Stimulated activated CD8-positive, alpha-beta memory T cell treated with anti-CD3 and anti-CD28 coated beads, Interleukin-2, amount 100 ng/mL, for 1 hour (primary cell): ENCODE measurements at places on chromosomes 3 and 15.

- no peak for DNase-seq
Observed at GRCh38 chr3:110773413-110773954, 298.1 kb upstream of the NECTIN3 start.

DNA sequence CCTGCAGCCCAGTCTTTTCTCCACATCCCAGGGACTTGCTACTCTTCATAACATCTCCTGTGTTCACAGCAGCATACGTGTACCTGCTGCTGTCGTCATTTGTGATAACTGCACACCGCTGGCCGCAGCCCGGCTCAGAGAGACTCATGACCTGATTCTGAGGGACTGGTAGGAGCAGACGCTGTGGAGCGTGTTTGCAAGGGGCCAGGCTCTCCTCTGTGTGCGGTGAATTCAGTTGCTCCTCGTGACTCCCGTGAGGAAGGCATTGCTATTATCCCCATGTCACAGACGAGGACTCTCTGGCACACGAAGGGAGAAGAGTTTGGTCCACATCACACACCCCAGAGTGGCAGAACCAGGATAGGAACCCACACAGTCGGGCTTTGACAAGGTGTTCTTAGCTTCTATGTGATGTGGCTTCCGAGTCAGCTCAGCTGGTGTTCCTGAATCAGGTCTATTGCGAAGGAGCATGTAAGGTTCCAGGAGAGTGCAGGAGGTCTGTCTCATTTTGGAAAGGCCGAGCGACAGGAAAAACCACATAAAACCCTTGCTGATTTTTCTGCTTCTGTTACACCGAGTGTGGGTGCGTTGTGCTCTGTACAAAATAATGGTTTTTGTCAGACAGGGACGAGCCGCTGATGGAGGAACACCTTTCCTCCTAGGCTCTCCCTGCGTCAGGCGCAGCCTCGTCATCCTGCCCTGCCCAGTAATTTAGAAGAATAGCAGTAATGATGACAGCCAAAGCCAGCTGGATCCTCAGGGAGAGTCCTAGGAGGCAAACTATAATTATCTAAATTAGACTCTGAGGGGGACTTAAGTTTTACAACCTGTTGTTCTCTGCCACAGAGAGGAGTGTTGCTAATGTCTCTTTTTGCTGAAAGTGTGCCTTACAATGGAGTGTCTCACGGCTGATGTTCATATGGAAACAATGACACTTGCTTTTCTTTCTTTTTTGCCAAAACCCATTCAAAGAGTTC is 157.5 kb upstream of the RGMA start:
- DNase-seq: no peak

GRCh38 chr15:47157827-47158226 is 559.5 kb upstream of the SEMA6D start:
- no peak for DNase-seq

DNA sequence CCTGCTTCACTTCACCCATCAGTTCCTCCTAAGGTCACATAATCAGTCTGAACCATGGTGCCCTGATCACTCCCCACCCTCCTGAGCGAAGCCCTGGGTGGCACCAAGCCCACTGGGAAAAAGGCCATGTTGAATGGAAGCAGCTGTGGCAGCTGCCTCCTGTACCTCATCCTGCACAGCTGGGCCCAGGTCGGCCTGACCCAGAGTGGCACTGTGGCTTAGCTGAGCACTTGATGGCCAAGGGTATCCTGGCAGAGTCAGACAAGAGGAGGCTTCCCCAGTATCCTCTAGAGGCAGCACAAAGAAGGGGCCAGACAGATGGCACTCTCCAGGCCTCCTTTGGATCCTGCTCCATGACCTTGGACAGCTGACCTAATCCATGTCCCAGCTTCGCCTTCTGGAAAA is 68.4 kb downstream of the TLE3 start:
- DNase-seq: no peak

- no peak for DNase-seq
Observed at GRCh38 chr3:31571325-31571724, 38.6 kb downstream of the STT3B start.

DNA sequence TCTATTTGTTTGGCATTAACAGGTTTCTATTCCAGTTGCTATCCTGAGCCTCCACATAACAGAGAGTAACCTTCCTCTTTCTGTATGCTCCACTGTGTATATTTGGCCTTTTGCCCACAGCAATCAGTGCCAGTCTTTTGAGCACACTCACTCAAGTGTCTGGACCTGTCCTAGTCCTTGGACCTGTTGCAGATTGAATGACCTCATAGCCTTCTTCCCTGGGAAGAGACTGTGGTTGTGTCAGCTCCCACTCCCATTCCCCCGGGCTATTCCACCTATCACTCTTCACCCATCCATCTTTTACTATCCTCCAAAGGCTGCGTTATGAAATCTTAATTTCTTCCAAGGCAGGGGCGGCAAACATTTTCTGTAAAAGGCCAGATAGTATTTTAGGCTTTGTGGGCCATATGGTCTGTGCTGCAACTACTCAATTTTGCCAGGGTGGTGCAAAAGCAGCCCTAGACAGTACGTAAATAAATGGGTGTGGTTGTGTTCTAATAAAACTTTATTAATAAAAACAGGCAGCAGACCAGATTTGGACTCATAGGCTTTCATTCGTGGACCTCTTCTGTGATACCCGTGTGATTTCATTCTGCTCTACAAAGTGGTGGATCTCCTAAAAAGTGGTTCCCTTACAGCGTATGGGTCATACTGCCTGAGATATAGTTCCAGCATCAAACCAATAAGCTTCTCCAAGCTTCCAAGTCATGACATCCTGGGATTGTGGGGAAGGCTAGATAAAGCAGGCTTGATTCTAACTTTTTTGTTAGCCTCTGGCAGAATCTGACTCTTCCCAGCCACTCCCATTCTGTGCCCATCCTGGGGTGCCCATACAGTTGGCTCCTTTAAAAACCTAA is 57.4 kb downstream of the CDAN1 start:
- DNase-seq: no peak

- DNase-seq: no peak
Observed at GRCh38 chr3:111285184-111285538, 213.5 kb downstream of the NECTIN3 start.

DNA sequence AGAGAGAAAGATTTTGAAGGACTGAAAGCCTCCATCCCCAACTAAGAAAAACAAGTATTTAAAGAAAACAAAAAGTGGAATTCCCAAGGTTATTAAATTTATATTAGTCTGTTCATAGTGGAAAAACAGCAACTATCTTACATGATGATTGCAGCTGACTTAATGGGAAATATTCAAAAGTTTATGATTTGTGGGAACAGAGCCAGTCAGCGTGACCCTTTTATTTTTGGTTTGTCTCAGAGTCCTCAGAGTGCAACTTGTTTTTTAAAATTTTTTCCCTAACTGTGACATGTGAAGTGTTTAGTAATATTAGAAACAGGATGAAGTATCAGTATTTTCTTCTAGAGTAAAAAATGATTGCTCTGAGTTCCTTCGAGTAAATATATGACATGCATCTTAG is 441.9 kb upstream of the MCTP2 start:
- no peak for DNase-seq

GRCh38 chr3:30319713-30320112 is 286.7 kb upstream of the TGFBR2 start:
- peak; percentile 15 for DNase-seq

DNA sequence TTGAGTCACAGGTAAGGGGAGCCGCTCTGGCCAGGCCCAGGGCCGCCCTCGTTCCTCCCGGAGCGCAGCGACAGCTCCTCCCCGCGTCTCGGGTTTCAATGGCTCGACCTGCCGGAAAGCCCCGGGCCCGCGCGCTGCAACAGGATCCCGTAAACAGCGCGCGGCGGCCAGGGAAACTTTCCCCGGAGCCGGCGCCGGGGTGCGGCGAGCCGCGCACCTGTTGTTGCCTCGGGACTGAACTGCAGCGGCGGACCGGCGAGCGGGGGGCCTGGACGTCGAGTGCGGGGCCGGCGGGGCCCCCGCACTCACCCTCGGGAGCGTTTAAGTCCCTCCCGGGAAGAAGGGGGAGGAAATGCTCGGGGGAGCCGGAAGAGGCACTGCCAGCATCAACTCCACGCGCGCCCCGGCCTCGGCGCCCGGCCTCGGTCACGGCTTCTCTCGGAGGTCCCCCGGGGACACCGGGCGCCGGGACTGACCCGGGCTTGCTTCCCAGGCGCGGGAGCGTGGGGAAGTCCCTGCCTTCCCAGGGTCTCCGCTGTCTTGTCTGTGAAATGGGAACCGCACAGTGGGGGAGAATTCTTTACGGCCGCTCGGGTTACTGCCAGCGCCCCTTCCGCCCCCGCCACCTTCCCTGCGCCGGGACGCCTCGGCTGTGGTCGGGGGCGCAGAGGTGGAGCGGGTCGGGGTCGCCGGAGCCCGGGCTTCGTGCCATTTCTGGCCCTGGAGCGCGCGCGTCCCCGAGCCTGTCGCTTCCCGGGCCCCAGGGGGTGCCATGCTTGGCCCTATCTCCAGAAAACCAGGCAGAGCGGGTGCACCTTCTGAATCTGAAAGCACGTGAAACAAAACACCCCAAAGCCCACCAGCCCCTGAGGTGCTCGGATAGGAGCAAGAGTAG is 7.5 kb upstream of the PGPEP1L start:
- no peak for DNase-seq

DNA sequence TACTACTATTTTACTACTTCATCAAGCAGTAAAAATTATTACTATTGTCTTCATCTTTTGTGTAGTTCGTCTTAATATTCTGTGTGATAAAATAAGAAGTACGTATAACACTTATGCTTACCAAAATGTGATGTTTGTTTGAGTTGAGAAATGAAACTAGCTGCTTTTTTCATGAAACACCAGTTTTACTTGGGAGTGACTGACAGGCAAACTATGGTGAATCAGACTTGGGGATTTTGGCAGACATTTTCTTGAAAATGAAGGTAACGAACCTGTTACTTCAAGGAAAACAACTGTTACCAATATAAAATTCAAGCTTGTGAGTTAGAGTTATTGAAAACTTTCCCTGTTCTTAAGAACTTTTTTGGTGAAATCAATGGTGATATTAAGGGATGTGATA is 10.3 kb downstream of the U2SURP start:
- no peak for DNase-seq

DNA sequence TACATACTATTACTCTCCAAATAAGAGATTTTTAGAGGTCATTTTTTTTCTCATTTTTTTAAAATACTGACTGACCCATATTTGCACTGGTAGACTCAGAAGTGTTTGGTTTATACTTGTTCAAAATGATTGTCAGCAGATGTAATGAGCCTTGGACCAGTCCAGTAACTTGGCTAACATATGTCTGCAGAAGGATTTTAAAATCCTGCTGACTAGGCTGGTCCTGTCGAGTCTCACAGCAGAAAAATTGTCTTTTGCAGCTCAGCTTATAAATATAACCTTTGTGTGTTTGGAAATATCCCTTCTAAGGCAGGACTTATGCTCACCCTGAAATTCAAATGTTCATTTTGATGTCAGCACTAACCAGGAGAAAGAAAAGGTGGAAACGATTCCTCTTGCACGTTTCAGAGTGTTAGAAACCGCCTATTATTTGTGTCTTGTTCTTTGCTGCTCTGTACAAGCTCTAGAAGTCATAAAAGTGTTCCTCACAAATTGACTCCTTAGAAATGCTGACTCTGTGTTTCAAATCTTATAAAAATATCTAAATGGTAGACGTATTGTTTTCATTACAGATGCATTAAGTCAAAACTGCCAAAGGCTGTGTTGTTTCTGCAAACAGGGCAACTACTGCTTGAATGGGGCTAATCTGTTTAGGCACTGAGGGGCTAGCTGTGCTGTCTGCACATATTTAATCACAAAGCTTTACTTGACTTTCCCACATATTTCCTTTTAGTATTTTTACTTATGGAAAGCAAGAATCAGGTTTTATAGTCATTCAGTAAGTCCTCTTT is 95.3 kb downstream of the CHL1 start:
- DNase-seq: no peak

DNA sequence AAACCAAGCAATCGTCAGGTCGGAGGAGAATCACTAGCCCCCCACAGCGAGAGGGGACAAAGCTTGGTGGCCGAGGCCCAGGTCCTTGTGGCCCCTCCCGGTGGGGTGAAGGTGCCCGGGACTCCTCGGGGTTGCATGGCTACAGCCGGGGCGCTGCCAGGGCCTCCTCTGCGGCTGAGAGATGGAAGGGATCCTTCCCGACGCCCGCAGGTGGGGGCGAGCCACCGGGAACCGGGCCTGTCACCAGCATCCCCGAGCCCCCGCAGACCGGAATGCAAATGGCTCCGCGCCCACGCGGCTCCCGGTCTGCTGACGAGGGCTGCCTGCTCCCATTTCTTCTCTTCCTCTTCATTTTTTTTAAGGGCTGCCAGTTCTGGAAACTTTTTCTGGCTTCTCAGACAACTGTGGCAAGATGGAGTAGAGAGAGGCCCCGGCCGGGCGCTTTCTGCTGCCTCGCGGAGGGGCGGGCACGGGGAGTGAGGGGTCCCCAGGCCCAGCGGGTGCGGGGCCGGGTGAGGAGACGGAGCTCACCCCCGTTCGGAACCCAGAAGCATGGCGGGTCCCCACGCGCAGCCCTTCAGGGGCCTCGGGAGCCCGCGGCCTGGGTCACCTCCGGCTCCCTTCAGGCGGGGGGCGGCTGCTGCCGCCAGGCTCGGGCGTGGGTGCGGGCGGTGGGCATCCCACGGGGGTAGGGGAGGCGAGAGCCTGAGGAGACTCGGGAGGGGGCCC is 27.5 kb downstream of the MELTF start:
- DNase-seq: no peak

- DNase-seq: no peak
Observed at GRCh38 chr15:46354443-46354842, 719.6 kb downstream of the SQOR start.

GRCh38 chr3:134186391-134186790 is 64.3 kb downstream of the RYK start:
- no peak for DNase-seq

DNA sequence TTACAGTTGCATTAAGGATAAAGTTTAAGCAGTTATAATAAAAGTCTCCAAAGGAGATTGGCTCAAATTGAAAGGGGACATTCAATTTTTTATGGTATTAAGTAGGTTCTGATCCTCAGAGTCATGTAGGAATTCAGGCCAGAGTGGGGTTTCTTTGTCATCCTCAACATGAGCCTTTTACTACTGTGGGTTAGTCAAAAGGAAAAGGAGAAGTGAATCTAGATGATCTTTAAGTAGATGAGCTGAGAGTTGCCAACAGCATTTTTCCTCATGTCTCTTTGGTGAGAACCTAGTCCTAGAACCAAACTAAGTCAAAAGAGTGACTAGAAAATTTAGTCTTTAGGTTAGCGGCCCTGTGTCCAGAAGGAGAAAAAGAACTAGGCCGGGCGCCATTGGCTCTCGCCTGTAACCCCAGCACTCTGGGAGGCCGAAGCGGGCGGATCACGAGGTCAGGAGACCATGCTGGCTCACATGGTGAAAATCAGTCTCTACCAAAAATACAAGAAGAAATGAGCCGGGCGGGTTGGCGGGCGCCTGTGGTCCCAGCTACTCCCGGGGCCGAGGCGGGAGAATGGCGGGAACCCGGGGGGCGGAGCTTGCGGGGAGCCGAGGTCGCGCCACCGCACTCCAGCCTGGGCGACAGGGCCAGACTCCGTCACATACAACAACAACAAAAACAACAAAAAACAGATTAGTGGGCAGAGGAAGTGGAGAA is 4.2 kb upstream of the CHL1 start:
- no peak for DNase-seq

- DNase-seq: no peak
Observed at GRCh38 chr3:143901105-143901504, 52.8 kb upstream of the SLC9A9 start.
